ENCODE measurements at places on chromosomes 6 and 20.

DNA sequence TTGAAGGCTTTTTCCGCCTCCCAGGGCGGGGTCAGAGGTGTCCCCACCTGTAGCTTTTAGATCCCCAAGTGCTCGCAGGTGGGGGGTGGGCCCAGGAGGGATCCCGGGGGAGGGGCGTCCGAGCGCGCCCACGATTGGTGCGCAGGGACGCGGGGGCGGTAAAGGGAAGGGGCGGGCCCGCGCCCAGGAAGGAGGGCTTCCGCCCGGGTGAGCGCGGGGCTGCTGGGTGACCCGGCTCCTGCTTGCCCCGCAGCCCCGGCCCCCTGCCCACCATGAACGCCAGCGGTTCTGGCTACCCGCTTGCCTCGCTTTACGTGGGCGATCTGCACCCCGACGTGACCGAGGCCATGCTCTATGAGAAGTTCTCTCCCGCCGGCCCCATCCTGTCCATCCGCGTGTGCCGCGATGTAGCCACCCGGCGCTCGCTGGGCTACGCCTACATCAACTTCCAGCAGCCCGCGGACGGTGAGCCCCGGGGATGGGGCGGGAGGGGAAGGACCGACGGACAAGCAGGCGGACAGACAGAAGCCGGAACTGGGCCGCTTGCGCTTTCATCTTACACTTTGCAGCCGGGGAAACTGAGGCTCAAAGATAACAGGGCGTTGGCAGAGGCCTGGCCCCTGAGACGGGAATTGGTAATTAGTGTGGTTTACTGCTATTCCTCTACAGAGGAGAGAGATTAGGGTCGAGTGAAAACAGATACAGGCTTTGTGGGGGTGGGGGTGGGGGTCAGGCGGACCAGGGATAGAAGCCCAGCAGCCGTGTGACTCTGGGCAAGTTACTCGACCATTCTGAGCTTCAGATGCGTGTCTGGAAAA, at the start of gene PABPC1L:
TSS of gene PABPC1L (plus strand) at position 189 of the 818 bp plus-strand sequence. CDS start at position 273, 84 bp downstream.
- DNase-seq = peak; percentile 69

DNA sequence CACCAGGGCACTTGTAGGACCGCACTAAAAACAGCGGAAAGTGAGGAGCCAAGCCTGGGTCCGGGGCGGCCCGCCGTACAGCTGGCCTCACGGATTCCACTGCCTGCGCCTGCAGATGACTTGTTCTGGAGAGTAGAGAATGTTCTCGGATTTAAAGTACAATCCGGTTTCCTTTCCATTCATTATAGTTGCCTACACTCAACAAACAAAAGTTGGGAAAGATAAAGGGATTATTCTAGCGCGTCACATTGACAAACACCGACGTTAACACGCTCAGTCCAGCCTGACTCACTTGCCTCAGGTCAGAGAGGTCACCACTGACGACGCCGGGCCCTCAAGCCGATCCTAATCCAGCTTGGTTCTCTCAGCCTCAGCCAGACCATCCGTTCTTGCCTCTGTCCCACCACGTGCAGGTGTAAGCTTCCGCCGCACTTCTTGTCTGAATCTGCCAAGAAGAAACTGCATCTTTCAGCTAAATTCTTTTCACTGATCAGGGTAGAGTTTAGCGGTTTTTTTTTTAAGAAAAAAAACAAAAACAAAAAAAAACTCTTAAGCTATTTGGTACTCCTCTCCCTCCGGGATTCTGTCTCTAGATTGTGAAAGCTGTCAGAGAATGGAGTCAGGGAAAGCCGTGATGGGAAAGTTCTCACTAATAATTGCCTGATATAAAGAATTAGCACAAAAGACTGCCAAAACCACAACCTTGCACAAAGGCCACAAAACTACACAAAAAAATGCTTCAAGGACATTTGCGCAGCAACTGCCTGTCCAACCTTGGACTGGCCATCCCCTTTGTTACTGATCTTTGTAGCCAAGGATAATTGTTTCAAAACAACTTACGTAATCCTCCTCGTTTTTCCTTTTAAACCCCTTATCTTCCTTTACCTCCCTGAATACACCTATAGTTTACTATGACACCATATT, 1.1 kb upstream of the PHF10 start:
- peak; percentile 64 for DNase-seq

DNA sequence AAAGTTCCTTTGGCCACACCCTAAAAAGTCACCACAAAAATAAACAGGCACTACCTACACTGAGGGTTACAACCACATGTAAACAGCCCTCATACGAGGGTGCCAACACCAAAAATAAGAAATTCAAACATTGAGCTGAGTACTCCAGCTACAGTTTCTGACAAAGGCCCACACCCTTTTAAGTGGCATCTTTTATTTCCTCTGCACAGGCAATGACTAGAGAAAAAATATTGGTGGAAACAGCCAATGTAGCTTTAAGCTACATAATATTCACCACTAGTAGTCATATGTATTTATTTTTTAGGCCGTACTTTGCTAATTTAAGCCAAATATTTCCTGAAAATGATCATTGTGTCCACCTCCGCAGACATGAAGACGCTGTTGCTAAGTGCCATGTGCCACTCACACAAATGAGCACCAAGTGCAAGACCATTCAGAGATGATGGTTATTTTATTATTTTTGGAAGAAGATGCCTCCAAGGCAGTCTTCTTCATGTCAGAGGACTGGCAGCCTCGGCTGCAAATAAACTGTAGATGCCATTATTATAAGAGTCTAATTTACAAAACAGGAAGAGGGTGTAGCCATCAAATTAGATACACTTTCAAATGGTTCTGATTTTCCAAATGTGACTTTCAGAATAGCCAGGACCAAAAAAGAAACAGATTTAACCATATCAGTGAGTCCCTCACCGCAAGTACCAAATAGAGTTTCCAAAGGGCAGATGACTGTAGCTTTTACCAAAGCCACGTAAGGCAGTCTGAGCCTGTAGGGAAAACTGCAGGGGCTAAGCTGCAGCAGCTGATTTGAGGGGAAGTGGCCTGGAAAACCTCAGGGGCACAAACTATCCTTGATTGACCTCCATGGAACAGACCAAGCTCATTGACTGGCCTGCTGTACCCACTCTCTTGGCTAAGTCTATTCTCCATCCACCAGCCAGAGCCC, 13.4 kb downstream of the CYP24A1 start:
- DNase-seq = no peak

DNA sequence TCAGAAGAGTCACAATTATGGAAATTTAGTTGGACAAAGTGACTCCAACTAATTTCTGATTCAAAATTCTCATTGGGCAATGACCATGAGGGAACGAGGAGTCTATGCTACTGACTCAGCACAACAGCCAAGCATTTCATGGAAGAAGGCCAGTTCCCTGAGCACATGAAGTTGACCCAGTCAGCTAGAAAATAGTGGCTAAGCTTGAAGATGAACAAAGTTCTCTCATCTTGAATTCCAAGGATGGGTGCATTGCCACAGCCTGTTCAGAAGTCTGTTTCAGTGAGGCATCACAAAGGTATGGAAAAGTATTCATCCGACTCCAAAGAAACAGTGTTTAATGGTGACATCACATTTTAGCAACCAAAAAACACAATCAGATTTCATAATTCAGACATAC, 676.9 kb downstream of the HACE1 start:
- DNase-seq = no peak

GRCh38 chr6:39886871-39887270, 47.4 kb downstream of the MOCS1 start:
- no peak for DNase-seq

DNA sequence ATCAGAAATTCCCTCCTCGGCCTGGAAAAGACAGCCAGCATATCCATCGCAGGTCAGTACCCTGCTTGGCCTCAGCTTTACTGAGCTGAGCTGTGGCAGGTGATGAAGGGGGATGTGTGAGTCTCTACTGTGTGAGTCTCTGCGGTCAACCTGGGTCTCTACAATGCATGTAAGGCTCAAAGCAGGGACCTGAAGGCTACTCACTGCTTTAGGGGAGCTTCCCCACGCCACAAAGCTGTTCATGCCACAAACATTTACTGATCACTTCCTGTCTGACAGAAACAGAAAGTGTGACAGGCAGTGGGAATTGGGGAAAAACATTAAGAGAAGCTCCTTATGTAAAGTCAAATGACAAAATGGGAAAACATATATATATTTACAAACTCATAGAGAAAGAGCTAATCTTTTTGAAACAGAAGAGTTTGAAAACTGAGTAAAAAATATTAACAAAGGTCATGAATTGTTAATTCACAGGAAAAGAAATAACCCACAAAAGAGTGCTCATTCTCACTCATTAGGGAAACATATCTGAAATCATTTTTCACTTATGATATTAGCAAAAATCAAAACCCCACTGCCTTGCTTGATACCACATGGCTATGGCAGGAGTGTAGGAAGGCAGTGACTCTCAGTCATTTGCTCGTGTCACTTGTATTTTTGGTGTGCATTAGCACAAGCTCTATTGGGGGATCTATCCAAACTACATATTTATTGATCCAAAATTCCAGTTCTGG, 5.8 kb downstream of the BTN3A3 start:
- no peak for DNase-seq

DNA sequence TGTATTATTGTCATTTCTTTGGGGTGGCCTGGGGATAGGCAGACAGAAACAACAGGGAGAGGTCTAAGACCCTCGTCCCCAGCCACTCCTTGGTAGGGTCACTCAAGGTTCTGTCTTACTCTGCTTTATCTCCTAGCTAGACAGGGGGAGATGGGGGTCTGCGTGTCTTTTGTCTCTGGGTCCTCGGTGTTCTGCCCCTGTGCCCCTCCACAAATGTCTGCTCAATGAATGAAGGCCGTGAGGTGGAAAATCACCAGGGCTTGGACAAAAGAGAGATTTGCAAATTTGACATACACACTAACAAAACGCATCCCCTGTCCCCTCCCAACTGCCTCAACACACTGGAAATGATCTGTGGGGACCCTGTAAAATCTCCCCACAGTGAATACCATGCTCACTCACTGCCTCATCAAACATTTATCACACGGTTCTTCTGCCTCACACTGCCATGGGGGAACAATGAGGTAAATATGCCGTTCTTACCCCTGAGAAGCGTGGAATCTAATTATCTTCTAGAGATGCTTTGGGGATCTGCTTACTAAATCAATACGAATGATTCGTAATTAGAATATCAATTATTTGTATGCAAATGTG, 13.2 kb upstream of the VAPB start:
- no peak for DNase-seq

- no peak for DNase-seq
Observed at GRCh38 chr6:99521633-99522151, 6.5 kb upstream of the USP45 start.

- DNase-seq = no peak
Observed at GRCh38 chr6:133637436-133637835, 251.5 kb upstream of the TCF21 start.

DNA sequence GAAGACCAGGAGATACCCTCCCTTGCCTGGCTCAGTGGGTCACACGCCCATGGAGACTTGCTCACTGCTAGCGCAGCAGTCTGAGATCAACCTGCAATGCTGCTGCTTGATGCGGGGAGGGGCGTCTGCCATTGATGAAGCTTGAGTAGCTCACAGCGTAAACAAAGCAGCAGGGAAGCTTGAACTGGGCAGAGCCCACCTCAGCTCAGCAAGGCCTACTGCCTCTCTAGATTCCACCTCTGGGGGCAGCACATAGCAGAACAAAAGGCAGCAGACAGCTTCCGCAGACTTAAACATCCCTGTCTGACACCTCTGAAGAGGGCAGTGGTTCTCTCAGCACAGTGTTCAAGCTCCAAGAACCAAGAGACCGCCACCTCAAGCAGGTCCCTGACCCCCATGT, 271.3 kb downstream of the ESR1 start:
- no peak for DNase-seq

DNA sequence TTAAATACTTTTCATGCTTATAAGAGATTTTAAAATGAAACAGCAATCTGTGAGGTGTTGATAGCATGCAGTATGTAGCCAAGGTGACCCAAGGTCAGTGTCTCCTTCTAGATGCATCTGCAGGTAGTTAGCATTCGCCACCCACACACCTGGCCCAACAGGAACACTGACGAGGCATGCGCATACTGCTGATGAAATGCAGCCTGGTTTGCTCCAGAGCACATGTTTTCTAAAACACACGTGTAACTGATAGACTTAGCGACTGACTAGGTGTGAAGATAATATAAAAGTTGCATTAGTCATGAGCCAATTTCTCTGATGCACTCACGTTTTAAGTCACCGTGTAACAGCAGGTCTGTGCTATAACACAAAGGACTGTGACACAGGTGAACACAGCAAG, 77.1 kb upstream of the RPS6KA2 start:
- no peak for DNase-seq

GRCh38 chr6:170278743-170279094, 12.2 kb downstream of the DLL1 start:
- no peak for DNase-seq

- no peak for DNase-seq
Observed at GRCh38 chr6:1348675-1349074, 36.8 kb downstream of the FOXQ1 start.

- no peak for DNase-seq
Observed at GRCh38 chr6:10582774-10583508, 61.8 kb downstream of the GCNT2 start.

DNA sequence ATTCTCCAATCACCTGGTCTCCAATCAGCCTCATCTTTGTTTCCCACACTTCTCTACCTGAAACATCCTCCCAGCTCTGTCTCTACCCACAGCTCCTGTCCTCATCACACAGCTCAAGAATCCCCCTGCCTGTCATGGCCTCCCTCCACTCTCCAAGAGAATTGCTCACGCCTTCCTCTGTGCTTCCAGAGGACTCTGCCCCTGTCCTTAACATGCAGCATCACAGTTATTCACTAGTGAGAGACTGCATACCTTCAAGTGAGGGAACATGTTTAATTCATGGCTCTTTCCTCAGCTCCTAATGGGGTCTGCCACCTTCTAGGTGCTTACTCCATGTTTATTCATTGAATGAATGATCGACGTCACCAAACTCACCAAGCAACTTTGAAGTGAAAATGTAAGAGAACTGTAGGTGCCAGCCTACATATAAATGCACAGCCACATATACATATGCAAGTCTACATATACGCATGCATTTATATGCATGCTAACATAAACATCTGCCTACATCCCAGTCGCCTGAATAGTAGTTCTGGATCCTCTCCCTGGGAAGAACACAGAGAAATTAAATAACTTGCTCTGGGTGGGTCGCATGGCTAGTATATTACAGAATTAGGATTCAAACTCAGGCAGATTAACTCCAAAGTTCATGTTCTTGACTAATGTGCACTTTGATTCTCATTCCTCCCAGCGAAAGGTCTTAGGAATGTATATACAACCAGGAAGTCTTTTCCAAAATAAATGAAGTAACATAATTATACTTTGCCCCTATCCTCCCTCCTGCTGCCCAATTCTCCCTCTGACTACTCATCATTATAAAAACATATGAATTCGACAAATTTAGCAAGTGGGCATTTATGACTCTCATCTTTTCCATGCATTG, 295.6 kb downstream of the MAFB start:
- DNase-seq = no peak

- DNase-seq = no peak
Observed at GRCh38 chr20:62776692-62777527, 19.4 kb upstream of the MRGBP start.

DNA sequence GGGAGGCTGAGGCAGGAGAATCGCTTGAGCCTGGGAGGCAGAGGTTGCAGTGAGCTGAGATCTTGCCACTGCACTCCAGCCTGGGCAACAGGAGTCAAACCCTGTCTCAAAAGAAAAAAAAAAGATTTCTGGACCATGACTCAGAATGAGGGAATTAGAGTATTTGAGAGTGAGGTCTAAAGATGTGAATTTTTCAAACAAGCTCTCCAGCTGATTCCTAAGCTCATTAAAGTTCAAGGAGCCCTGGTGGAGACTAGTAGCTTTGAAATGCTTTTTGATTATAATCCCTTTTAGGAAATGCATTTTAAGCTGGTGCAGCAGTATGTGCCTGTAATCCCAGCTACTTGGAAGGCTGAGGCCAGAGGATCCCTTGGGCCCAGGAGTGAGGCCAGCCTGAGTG, 21.8 kb upstream of the SRF start:
- no peak for DNase-seq
